Stimulated activated naive CD8-positive, alpha-beta T cell treated with anti-CD3 and anti-CD28 coated beads, Interleukin-15, amount 100 ng/mL, for 72 hours (primary cell): ENCODE measurements at places on chromosomes 16 and 17.

DNA sequence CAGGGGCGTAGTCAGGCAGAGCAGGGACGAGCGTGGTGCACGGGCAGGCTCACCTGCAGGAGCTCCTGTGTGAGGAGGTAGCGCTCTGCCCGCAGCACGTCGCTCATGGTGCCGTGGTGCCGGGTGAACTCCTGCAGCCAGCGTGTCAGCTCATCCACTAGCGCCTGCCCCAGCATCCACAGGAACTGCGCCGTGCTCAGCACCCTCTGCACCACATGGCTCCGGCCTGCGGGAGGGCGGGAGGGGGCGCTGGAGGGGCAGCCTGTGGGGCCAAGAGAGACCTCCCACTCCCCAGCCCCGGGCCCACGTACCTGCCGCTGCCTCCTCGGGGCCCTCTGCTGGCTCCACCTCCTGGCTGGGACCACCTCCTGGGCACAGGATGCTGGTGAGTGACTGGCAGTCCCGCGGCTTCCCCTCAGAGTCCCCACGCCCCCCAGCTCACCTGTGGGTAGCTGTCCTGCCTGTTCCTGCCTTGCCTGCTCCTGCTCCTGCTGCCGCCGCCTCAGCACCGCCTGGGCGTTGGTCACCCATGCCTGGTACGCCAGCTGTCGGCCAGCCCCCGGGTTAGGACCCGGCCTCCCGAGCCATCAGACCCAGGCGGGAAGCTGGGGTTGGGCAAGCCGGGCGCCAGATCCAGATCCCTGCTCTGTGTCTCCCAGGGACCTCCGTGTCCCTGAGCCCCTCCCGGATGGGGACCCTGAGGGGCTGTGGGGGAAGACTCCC, 16.6 kb downstream of the CTU2 start:
- no peak for DNase-seq

- DNase-seq = no peak
Measured at GRCh38 chr17:79930062-79930876, 91.0 kb upstream of the CBX4 start.

- DNase-seq = no peak
Measured at GRCh38 chr17:58109197-58109596, 26.0 kb downstream of the DYNLL2 start.

- DNase-seq = no peak
Measured at GRCh38 chr17:48985436-48986245, 11.5 kb upstream of the IGF2BP1 start.

DNA sequence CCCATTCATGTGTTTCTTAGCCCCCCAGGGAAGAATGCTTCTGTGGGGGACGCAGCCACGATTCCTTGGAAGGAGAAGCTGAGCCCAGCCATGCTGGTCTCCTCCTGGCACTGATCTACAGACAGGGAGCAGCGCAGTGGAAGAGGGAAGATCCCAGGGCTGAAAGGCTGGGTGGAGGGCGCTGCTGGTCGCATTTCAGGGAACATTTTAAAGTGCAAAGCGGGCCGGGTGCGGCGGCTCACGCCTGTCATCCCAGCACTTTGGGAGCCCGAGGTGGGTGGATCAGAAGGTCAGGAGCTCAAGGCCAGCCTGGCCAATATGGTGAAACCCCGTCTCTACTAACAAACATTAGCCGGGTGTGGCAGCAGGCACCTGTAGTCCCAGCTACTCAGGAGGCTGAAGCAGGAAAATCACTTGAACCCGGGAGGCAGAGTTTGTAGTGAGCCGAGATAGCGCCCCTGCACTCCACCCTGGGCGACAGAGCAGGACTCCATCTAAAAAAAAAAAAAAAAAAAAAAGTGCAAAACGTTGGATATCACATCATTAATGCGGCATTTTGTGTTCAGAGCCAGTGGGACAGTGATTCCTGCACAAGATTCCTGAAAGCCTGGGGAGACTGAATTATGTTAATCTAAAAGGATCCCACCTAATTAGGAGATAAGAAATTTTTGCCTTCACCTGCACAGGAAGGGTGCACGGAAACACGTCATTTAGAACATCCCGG, 558 bp upstream of the CHMP6 start:
- no peak for DNase-seq

GRCh38 chr17:36717088-36717487, 115.7 kb downstream of the MRM1 start:
- DNase-seq = no peak

DNA sequence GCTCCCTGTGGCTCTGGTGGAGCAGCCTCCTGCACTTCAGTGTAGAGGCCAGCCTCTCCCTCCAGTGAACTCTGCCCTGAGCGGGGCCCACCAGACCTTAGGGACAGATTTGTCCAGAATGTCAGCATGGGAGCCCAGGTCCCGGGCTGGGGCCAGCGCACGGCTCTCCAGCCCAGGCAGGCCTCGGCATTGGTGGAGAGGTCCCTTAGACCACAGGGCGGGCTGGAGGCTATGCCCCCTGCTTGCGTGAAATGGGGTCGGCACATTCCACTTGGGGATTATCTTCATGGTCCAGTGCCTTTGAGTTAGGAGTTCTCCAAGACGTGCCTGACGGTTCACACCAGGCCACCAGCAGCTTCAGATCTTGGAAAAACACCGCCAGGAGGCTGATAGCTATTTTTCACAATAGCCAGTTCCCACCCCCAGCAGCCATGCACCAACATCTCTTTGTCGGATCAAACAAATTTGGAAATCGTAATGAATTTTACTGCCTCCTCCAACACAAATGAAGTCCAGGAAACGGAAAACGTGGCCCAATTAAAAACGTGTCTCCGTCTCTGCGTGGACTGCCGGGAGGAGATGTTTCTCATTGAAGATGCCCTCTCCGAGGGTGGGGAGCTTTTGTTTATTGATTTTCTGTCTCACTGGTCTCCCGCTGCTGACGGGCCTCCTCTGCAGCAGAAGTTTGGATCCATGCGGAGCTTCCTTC, 110.0 kb upstream of the CIBAR2 start:
- DNase-seq = no peak

- no peak for DNase-seq
Measured at GRCh38 chr16:69078073-69078472, 27.4 kb upstream of the HAS3 start.

GRCh38 chr17:43618276-43618675, 43.4 kb downstream of the MEOX1 start:
- no peak for DNase-seq
